ENCODE measurements at places on chromosomes 11 and 22.

DNA sequence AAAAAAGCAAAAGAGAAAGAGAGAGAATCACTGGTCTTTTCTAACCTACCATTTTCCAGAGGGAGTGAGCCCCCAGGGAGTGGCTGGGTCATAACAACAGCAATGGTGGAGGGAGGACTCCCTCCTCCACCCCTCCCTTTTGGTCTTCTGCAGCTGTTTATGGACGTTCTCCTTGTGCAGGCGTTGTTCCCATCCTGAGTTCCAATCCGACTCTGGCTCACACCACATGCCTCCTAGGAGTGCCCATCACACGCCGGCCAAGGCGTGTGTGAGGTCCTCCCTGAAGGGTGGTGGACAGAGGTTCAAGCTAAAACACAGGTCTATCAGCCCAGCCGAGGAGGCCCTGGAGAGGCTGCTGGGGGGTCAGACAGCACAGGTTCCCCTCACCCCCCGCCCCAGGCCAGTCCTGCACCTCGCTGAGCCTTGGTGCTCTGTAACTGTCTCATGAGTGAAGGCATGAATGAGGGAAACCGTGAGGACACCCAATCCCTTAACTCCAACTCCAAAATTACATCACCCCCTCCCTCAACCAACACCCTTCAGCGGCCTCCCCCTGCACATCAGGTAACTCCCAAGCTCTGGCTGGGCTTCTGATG, 29.4 kb downstream of the IFT27 start:
- no peak for DNase-seq

DNA sequence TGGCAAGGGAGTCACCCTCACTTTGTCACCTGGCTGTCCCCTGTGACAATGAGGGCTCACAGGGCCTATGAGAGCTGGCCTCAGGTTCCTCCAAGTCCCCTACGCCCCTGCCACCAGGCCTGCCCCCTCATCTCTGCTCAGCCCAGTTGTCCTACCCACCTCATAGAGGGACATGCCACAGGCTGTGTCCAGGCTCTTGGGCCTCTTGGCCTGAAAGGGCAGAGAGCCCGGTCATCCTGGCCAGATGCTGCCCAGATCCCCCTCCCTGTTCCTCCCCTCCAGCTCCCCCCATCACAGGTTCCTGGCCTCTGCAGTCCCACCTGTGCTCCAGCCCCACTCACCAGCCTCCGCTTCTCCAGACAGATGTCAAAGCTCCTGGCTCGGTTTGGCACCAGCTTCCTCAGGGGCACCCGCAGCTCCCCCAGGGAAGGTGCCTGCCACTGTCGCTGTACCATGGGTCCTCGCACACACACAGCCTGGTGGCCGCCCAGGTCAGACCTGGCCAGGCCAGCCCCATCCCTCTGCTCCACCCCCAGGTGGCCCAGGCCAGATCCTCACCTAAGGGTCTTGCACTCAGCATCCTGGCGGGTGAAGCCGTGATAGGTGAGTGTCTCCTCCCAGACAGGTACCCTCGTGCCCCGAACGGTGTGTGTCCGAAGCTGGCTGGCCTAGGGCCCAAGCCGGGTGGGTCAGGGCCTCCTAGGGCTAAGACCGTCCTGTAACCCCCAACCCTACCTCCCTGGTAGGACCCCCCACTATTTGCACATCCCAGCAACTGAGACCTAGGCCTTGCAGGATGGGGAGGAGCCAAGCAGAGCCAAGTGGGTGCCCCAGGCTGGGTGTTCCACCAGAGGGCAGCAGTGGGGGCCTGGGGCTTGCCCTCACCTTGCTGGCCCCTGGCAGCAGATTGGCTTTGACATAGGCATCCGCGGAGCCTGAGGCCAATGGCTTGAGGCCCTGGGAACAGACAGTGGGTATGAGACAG, 8.3 kb downstream of the NDUFV1 start:
- no peak for DNase-seq

- no peak for DNase-seq
Observed at GRCh38 chr22:18088825-18089568, 11.2 kb downstream of the PEX26 start.

DNA sequence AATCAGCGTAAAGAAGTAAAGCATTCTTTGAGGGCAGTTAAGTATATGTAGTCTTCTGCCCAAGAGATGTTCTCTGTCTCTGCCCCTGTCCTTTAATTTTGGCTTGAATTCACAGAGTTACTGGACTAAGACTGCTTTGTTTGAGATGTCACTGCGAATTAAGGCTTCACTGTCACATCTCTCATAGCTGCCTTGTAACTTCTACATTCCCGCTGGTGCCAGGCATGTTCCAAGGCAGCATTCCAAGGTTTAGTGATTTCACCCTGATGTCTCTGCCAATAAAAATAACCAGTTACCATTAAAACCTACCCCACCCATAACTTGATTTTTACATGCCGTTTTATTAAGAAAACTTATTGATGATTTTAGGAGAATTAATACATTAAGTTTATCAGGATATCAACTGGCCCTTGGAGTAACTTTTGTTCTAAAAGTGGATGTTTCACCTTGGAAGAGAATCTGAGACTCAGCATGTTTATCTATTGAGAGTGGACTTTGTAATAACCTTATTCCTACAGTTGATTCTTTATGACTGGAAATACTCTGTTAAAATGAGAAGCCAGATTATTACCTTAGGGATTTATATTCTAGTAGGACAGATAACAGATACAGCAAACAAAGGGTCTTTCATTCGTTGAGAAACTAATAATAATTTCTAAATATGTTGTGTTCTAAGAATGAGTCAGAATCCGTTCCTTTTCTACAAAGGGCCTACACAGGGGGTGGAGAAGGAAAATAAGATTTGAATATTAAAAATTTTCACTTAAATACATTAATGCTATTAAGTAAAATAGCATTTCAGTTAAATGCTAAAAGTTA, 110.2 kb downstream of the UVRAG start:
- DNase-seq = no peak

GRCh38 chr22:29727131-29727523, 7.3 kb downstream of the CABP7 start:
- peak; percentile 37 for DNase-seq

- DNase-seq = no peak
Observed at GRCh38 chr11:121592708-121593107, 139.9 kb upstream of the SORL1-AS1 start.

DNA sequence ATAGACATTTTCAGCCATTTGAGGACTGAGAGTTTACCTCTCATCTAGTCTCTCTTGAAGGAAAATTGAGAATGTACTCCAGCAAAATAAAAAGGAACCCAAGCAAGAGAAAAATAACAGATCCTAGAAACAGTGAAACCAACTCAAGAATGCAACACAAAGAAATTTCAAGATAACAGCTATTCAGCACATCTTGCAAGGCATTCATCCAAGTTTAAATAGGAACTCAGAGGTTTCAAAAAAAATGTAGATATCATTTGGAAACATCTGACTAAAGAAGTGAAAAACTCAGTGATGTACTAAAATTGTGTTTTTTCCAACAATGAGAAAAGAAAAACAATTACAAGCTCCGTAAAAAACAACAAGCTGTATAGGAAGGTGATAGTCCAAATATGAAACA, 76.4 kb downstream of the TMEM135 start:
- no peak for DNase-seq

GRCh38 chr11:111124724-111125123, 120.8 kb upstream of the POU2AF2 start:
- DNase-seq = peak; percentile 16

GRCh38 chr22:26127556-26127955, 41.7 kb upstream of the SEZ6L start:
- no peak for DNase-seq

GRCh38 chr22:20423906-20424551, 13.6 kb downstream of the SCARF2 start:
- peak; percentile 59 for DNase-seq

- no peak for DNase-seq
Observed at GRCh38 chr22:19904174-19904856, 37.3 kb upstream of the COMT start.

- DNase-seq = no peak
Observed at GRCh38 chr22:23066200-23067022, 3.9 kb upstream of the GNAZ start.

- DNase-seq = no peak
Observed at GRCh38 chr22:42754658-42755057, 34.0 kb upstream of the A4GALT start.

GRCh38 chr11:13008061-13008435, 1.1 kb upstream of the RASSF10 start:
- no peak for DNase-seq

GRCh38 chr11:44940404-44940803, 10.3 kb downstream of the TP53I11 start:
- no peak for DNase-seq

DNA sequence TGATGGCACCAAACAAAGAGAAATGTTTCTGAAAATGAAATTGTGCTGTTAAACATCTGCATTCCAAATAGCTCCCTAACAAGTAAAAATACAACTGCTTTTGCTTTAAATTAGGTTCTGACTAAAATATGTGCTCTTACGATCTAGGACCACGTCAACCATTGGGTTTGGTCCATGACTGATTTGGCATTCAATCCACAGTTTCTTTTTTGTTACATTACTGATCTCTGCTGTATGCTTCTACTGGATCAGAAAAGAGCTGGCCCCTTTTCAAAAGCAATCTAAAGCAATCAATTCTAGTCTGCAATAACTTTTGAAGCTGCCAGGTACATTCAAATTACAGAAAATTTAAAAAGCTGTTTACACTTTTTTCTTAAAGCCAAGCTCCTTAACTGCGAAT, 1047.1 kb upstream of the CCDC90B start:
- DNase-seq = peak; percentile 57

DNA sequence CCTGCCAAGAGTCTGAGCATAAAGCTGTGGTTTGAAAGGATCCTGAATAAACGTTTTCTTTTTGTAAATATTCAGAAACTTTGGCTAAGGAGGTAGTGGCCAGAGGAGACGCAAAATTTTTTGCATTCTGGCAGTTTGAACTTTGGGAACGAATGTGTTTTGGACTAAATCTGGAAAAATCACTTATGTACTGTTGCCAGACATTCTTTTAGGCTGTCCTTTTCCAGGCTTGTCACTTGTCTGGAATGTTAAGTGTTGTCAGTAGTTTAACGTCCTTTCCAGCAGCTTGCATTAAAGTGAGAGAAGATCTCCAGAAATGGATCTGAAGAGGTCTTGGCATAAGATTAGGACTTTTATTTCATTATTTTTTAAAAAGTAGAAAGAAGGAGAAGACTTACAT, 18.5 kb downstream of the SPECC1L start:
- DNase-seq = peak; percentile 82

DNA sequence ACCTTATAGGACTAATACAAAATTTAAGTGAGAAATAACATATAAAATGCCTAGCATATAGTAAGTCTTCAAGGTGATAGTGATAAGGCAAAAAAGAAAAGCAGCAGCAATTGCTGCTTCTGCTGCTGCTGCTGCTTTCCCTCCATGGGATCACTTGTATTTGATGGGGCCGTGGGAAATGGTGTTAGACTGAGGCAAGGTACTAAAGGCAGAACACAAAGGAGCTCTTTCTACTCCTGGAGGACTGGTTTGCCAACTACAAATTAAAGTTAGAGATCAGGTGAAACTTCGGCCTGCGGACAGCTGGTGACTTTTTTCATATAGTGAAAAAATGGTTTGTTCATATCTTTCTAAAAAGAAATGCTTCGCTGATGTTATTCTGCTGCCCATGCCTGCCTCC, 46.3 kb downstream of the SWAP70 start:
- DNase-seq = no peak

Measured in tongue (tissue), 3 donors.